ENCODE measurements at places on chromosomes 16 and 17.

- DNase-seq = no peak
Observed at GRCh38 chr17:81084680-81085419, 49.9 kb downstream of the BAIAP2 start.

- DNase-seq = no peak
Observed at GRCh38 chr16:86914876-86915717, 336.7 kb downstream of the FOXL1 start.

DNA sequence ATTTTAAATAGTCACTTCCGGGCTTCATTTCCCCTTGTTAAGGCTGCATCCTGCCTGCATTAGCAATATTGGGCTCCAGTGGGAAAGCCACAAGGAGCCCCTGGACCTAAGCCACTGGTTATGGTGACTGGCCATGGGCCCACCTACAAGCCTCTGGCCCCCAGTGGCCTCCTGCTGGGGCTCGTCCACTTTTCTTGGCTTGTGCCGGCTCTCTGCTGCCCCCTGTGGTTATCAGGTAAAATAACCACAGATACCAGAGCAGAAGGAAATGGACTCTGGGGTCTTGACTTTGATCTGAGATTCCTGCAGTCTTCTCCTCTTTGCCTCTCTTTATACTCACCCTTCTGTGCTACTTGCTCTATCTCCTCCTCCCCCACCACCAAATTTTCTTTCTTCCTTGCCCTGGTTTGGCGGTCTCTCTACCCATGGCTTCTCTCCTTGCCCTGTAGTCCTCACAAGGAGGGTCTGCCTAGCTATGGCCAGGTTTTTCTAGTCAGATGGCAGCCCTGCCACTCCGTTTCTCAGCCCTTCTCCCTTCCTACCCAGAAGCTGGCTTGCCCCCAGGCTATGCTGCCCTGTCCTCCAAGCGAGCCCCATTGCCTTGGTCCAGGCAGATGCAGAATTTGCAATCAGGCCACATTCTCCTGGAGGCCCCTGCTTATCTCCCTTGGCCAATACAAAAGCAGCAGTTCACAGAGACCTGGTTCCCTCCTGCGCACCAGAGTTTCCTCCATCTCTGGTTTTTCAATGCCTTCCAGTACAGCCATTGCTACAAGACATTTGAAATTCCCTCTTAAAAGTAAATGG is 82.9 kb upstream of the RCVRN start:
- peak; percentile 71 for DNase-seq

- DNase-seq = no peak
Observed at GRCh38 chr17:75773121-75773807, 8.3 kb upstream of the GALK1 start.

GRCh38 chr17:43595466-43595865 is 49.3 kb upstream of the ETV4 start:
- DNase-seq = no peak

- DNase-seq = no peak
Observed at GRCh38 chr17:65183736-65184135, 46.6 kb downstream of the RGS9 start.

DNA sequence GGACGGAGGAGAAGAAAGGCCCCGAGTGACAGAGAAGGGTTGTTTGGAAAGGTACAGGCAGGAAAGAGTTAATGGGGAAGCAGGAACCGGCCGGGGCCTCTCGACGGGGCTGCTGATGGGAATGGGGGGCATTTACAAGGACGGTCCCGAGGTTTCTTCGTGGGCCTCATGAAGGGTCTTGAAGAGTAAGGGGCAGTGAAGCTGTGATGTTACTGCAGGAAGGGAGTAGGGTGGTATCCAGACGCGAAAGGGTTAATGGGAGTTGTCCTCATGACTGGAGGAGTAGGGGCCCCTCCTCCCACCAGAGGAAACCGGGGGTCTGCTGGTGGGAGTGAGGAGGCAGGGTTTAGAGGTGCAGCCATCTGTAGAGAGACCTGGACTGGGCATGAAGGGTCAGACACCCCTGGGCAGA is 481 bp downstream of the PDK2 start:
- DNase-seq = no peak

GRCh38 chr17:19384723-19385391 is 2.1 kb downstream of the MFAP4 start:
- no peak for DNase-seq

DNA sequence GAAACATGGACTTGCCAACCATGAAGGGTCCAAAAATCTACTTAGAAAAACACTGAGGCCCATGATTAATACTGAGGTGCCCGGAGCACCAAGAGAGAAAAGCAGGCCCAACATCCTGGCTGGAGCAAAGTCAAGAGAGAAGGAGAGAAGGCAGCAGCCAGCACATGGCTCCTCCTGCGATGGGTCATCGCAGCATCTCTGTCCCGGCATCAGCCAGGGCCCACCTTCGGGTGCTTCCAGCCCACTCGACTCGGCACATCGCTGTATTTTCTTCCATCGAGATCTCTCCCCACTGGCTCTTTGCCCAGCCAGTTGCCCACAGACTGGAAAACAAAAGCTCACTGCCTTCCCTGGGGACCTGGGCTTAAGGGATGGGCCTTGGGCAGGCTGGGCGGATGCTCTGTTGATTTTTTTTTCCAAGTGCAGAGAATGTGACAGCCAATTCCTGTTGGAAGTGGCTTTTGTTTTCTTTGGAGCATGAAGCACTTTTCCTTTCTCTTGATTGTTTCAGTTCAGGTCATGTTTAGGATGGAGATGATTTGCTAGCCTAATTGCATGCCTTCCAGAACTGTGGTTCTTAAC is 58.1 kb downstream of the CYB5B start:
- no peak for DNase-seq

DNA sequence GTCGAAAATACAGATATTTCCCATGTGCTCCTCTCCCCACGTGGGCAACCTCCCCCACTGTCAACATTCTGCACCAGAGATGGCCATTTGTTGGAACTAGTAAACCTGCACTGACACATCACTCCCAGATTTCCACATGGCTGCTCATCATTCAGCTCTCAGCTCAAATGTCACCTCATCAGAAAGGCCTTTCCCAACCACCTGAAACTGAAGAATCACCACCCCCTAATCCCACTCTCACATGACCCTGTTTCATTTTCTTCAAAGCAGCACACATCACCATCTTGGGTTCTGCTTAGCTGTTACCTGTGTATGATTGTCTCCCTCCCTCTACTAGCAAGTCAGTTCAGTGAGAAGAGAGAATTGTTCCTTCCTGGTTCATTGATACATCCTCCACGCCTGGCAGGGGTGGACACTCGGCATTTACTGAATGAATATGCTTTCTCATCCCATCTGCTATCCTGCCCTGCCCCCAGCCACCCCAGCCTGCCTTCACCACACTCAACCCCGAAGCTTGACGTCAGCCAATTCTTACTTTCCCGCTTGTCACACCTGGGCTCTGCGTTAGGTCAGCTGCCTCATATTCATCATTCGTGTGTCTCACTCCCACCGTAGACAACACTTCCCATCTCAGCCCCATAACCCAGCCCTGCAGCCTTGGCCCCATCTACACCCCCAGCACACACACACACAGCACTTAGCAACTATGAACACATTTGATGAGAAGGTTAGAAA is 1.5 kb downstream of the C17orf114 start:
- DNase-seq = no peak

- peak; percentile 61 for DNase-seq
Observed at GRCh38 chr16:19884611-19885450, at the start of gene GPRC5B. Gene GPRC5B (minus strand): TSS chr16:19884848. CDS start chr16:19872845, 12,003 bp downstream.

DNA sequence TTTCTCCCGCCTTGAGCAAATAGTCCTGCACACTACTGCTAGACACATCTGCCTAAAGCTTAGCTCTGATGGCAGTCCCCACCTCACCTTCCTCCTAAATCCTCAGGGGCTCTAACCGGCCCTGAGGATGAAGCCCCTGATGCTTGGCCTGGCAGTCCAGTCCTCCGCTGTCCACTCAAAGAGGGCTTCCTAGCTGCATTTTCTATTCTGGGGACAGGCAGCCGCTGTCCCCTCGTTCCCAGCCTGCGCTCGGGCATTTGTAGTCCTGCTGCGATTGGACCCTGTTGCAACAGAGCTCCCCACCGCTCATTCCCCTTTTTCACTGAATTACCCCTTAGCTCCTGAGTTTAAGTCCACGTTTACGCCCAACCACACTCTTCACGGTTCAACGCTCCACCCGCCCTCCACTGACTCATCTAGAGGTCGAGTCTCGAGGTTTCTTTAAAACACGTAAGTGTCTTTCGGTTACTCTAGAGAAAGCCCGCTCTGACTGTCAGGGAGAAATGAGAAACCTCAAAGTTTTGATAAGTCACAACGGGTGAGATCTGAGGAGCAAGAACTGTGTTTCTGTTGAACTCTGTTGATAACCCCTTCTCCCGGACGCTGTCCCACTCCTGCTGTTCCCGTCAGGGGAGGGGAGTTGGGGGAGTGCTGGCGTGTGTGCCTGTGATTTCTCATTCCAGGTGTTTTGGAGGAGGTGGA is 4.5 kb downstream of the CCR7 start:
- peak; percentile 83 for DNase-seq

- DNase-seq = no peak
Observed at GRCh38 chr17:2713881-2714280, 2.3 kb upstream of the CLUH start.

- no peak for DNase-seq
Observed at GRCh38 chr17:76747716-76748363, 9.9 kb downstream of the MFSD11 start.

DNA sequence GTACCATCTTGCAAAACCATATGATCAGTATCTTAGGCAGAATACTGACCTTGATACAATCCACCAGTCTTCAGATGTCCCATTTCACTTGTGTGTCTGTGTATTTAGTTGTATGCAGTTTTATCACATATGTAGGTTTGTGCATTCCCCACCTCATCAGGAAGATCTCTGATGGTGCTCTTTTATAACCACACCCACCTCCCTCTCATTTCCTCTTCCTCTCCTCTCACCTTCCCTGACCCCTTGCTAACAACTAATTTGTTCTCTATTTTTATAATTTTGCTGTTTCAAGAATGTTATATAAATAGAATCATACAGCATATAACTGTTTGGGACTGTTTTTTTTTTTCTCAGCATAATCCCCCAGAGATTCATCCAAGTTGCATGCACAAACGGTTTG is 52.0 kb upstream of the ACSM2B start:
- DNase-seq = no peak

- no peak for DNase-seq
Observed at GRCh38 chr16:75005697-75006096, 6.9 kb downstream of the ZNRF1 start.

DNA sequence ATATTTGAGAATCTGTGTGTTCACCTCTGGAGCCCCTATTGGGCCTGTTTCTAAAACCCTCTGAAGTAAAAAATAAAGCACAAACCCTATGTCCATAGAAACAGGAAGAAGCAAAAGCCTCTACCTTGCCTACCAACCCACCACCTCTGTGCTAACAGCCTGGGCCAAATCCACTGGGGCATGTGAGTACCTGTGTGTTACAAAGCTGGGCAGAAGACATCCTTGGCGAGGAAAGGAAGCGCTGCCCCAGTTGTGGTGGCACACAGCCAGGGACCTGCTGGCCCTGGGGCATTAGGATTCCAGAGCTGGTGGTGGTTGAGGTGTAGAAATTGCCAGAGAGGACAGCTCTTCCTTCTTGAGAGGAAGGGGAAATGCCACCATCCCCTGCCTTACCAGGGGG is 30.0 kb downstream of the MYO18A start:
- no peak for DNase-seq

GRCh38 chr17:9895923-9896322 is 9.1 kb downstream of the RCVRN start:
- DNase-seq = no peak

DNA sequence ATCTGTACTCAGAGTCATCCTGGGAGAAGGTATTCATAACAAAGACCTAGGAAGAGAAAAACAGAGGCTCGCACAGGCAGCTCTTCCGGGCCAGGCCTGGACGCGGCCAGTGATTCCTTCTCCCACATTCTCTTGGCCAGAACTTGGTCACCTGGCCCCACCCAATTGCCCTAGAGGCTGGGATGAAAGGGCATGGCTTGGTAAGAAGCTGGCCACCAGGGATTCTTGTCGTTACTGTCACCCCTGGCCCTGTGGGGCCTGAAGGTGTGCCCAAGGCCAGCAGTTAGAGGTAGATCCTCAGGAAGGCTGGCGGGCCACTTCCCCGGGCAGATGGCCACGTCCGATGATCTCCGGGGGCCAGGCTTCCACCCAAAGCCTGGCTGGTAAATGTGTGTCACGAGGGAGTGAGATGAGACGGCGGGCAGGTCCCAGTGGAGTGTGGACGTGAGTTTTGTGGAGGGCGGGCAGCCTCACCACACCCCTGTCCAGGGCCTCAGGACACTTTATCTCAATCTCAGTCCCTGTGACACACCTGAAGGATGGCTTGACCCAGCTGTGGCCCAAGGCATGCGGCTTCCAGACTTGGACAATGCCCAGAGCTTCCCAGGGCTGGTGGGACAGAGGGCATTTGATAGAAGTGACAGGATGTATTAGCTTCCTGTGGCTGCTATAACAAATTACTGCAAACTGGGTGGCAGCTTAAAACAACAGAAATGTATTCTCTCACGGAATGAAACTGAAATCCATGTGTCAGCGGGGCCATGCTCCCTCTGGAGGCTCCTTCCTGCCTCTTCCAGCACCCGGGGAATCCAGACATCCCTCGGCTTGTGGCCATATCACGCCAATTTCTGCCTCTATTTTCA is 66.3 kb upstream of the GSE1 start:
- DNase-seq = no peak

DNA sequence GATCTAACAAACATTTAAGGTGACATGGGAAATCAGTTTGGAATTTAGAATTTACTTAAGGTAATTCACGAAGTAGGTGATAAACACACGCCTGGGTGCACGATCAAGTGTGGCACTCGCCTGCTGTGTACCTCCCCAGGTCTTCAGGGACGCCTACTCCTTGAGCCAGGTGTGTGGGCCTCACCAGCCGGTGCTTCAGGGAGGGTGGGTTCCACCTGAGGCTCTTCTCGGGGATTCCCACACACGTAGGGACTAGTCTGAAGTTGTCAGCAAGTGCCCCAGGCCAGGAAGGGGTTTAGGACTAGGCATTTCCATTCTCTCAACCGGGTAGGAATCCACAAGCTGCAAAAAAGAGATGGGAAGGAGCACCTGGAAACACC is 9.8 kb upstream of the NAT9 start:
- no peak for DNase-seq

Data from GM10248 (cell line).